ENCODE measurements at places on chromosomes 12 and 14.
A peak's percentile ranks its signal among the peaks of the same experiment; 100 is the strongest.

- no peak for DNase-seq
Measured at GRCh38 chr14:81313200-81313599, 86.9 kb downstream of the STON2 start.

DNA sequence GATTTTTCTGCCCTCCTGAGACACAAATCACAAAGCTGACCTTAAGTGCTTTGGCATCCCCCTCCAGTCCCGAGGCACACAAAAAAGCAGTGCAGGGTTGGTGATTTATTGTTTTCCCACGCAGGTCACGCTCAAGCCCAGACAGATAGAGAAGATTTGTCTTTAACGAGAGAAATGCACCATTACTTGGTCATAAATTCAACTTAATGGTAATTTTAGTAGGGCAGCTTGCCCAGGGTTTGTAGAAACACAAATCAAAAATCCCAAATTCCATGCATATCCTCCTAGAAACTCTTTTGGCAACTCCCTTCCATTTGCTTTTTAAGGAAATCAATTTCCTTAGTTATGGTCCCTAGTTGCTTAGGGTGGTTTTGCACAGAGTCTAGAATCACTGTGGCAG is 132.6 kb downstream of the IGF1 start:
- no peak for DNase-seq

DNA sequence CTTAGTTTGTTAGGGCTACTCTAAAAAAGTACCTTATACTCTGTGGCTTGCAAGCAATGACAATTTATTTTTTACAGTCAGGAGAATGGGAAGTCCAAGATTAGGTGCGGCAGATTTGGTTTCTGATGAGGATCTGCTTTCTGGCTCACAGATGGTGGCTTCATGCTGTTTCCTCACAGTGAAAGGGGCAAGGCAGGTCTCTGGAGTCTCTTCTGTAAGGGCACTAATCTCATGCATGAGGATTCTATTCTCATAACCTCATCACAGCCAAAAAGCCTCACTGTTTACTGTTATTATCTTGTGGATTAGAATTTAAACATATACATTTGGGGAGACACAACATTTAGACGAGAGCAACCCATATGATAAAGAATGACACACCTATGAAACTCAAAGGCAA is 1957.4 kb upstream of the SEL1L start:
- DNase-seq, result no peak

GRCh38 chr14:98736701-98737338 is 535.2 kb downstream of the BCL11B start:
- DNase-seq, result no peak

DNA sequence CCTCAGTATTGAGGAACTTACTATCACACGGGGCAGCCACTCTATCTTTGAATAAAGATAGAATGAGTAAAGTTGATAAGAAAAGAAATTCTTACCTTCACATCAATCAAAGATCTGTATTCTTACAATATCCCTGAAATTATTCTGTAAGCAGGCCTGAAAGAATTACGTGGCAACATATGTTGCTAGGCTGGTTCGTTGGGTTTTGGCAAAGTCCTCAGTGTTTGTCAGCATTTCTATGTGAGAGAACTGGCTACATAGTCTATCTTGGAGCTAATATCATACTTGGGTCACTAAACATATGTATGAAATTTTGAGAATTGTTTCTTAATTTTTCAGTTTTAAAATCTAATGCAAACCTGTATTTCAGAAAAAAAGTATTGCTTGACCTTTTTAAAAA is 412.2 kb upstream of the GARIN6 start:
- no peak for DNase-seq

GRCh38 chr14:101591582-101591981 is 30.3 kb downstream of the DIO3 start:
- DNase-seq, result no peak

GRCh38 chr14:34228650-34228976 is 233.4 kb downstream of the SPTSSA start:
- DNase-seq, result no peak

- DNase-seq, result no peak
Measured at GRCh38 chr12:65826353-65827171, 2.3 kb downstream of the HMGA2 start.

- no peak for DNase-seq
Measured at GRCh38 chr12:27151479-27151878, 69.1 kb upstream of the C12orf71 start.

DNA sequence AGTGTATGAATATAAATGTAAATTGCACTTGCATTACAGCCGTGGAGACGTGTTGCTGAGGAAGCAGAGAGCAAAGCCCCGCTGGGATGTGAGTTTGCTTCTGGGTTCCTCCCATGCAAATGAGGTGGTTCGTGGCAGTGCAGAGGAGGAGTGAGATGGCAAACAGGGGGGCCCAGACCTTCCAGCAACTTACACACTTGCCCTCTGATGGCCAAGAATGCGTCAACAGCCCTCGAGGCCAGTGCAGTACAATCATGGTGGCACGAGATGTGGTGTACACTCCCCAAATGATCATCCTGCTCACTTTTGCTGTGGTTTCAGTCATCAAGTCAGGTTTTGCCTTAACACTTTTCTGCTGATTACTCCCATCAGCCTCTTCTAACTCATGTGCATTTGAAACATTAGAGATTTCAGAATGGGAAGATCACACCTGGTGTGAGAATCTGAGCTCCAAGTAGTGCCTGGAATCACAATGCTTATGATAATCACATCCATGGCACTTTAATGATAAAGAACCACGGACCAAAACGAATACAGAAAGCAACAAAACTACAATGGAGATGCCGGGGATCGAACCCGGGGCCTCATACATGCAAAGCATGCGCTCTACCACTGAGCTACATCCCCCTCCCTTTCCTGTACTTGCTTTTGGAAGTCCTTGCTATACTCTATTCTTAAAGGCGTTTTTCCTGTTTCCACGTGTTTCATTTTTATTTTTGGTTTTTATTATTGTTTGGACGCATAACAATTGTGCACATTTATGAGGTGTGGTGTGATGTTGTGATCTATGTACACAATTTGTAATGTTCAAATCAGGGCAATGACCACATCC is 7.0 kb upstream of the UBC start:
- DNase-seq, result peak; percentile 85

DNA sequence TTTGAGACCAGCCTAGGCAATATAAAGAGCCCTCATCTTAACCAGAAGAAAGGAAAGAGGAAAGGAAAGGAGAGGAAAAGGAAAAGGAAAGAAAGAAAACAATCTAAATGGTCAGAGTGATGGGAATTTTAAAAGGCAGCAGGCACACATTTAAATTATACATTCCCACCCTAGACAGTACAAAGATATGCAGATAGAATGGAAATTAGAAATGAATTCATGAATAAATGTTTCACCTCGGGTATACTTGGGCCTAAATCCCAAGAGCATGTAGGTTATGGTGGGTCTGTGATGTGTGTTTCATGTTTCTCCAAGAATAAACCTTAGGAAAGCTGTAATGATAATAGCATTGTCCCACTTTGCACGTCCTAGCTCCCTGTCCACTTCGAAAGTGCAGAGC is 104.6 kb upstream of the SLCO1C1 start:
- DNase-seq, result no peak

DNA sequence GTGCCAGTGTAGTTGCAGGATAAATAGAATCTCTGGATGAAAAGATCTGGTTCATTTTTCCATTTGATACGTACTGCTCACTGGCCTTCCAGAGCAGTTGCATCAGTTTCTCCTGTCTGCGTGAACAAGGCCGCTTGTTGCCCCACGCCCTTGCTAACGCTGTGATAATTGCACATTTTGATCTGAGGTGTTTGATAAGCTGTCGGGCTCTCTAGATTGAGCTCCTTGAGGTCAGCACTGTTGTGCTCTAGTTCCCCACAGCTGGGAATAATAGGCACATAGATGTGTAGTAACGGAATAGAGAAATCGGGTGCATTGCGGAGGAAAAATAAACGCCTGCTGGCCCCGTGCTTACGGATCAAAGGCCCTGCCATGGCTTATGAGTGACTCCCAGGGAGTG is 42.8 kb upstream of the TRAF3 start:
- no peak for DNase-seq

DNA sequence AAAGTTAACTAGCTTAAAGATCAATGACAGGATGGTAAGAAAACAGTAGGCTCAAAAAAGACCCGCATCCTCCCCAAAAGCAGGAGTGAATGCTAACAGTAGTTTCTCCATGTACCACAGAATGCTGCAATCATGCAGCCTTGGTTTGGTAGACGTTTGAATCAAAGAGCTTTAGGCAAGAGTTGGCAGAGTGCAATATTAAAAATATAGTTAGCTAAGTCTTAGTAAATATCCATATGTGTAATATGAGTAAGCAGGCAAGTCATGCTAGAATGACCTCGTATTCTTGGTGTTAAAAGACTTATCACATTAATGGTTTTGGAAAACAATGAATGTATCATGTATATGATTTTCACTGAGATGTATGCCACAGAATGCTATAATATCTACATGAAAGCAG is 18.8 kb upstream of the KLRF1 start:
- DNase-seq, result no peak

DNA sequence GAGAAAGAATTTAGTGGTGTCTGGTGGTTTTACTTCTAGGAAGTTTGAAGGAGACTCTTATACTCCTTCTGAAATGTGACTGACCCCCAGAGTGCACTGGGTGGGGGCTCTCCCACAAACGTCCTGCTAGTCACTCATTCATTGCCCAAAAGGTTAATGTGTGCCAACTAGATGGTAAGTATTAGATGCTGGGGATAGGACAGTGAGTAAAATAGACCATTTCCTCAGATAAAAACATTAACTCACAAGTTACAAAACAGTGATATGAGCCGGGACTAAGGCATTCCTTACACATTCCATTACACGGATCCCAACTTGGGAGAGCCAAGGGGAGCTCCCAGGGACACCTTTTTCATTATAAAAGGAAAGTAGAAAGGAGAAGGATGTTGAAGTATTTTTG is 185.1 kb downstream of the ATXN7L3B start:
- DNase-seq, result no peak

- peak; percentile 87 for DNase-seq
Measured at GRCh38 chr12:31118347-31119191, 44.9 kb downstream of the DDX11 start.

- DNase-seq, result no peak
Measured at GRCh38 chr12:100101000-100101399, 41.7 kb downstream of the BLTP3B start.

DNA sequence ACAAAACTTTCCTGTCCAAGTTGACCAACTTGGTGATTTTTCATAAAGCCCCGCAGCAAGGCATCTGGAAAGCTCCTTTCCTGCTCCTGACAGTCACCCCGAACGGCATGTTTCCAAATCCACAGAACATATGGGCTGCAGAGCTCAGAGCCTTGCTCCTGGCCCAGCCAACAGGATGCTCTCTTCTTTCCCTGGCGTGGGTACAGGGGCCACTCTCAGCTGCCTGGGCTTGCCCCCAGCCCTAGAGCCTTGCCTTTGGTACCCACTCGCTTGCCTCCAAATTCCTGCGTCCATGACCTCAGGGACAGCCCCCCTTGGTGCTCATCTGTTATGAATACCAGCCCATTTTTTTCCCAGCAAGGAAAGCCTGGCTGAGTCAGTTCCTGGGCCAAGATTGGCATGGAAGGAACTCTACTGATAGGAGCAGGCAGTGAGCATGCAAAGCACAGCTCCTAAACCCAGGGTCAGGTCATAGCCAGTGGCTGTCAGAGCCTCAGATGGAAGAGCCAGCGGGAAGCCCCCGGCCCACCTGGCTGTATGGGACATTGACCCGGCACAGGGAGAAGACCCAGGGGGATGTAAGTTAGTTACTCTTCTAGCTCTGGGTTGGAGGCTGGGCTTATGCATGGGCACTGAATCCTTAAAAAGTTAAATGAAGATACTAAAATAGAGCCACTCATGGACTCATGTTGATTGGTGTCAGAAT is 105.3 kb upstream of the RTL1 start:
- no peak for DNase-seq

- DNase-seq, result no peak
Measured at GRCh38 chr12:5248230-5248629, 183.7 kb upstream of the NTF3 start.

DNA sequence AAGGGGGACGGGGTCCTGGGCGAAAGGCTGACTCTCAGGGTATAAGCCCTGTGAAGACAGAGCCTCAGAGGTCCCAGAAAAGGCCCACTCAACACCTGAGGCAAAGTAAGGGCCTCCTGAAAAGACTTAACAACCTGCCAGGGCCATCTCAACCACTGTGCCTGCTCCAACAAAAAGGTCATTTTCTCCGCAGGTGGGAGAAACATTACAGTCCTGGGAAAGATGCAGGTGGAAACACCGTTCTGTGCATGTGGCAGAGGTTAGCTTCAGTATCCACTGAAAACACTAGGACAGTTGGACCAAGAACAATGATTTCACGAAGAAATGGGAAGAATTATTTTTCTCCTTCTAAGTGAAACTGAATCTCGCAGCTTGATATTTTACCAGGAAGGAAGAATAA is 50.9 kb downstream of the CCDC88C start:
- no peak for DNase-seq

DNA sequence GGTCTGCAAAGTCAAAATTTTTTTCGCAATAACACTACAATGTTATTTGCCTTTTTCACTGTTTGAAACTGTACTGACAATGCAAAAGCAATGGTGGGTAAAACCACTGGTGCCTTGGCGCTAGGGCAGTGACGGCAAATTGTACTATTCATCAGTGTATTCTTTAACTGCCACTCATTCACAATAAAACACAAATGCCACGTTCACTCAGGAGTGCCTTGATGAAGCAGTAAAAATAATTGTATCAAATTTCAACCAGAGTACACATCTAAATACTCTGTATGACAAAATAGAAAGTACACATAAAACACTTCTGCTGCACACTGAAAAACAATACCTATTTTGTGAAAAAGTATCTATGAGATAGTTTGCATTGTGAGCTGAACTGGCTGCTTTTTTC is 17.8 kb downstream of the DCAF5 start:
- DNase-seq, result no peak

DNA sequence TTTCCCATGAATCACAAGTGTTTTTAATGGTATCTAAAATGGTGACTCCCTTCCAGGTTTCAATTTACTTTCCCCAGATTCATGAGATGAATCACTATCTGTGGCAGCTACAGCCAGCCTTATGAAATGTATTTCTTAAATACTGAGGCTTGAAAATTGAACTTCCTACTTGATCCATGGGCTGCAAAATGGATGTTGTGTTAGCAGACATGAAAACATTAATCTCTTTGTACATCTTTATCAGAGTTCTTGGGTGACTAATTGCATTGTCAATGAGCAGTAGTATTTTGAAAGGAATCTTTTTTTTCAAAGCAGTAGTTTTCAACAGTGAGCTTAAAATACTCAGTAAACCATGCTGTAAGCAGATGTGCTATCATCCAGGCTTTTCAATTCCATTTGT is 250.8 kb downstream of the SLC6A15 start:
- no peak for DNase-seq

GRCh38 chr12:104649217-104649824 is 192.6 kb downstream of the CHST11 start:
- DNase-seq, result no peak

- DNase-seq, result no peak
Measured at GRCh38 chr12:80099259-80099658, at the start of gene OTOGL. TSS of gene OTOGL (plus strand) at chr12:80099537. CDS start at chr12:80209432, 109,895 bp downstream.

GRCh38 chr12:84982888-84983287 is 53.2 kb downstream of the TSPAN19 start:
- no peak for DNase-seq

GRCh38 chr14:104361101-104361591 is 218.4 kb upstream of the C14orf180 start:
- peak; percentile 14 for DNase-seq

GRCh38 chr14:97543221-97543620 is 746.0 kb downstream of the VRK1 start:
- DNase-seq, result no peak
